ENCODE measurements at places on chromosomes 2 and 18.

DNA sequence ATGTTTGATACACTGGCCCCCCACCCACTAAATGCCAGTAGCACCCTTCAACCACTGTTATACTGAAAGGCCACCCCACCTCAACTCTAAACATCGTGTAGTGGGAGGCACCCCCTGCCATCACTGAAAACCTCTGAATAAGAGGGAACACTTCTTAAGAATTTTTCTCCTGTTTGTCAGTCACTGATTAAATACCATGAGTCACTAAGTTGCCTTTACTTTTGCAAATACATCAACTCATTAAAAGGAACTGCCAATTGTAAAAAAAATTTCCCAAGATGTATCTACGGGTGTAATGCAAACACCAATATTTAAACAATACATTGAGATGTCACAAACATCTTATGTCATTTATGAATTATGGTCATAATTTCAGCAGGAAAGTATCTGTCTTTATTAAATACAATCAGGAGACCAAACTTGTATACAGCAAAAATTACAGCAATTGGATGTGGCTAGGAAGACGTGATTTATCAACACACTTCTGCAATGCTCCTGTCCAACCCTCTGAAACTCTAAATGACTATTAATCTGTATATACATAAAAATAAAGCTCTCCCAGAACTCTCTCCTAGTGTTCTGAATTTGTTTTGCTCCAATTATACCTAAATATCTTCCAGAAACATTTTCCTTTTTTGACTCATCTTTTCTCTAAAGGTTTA lies 144.1 kb upstream of the STK17B start:
- no peak overlapping the region for H3K4me3 ChIP-seq
- DNase-seq, result no peak
- H3K27ac ChIP-seq, result peak overlapping the region; percentile 12
- H3K27me3 ChIP-seq, result no peaks in the 10 kb centered on the region
- no peaks in the 10 kb centered on the region for H3K36me3 ChIP-seq
- H3K4me1 ChIP-seq, result peaks cover 23% of the 10 kb centered on the region

GRCh38 chr18:9520666-9521065 lies 45.4 kb downstream of the RALBP1 start:
- no peak overlapping the region for H3K4me3 ChIP-seq
- no peak overlapping the region for H3K27ac ChIP-seq
- no peaks in the 10 kb centered on the region for H3K27me3 ChIP-seq
- peaks cover 6% of the 10 kb centered on the region for H3K36me3 ChIP-seq
- no peak for DNase-seq

- H3K36me3 ChIP-seq, result peaks cover 30% of the 10 kb centered on the region
- peak; percentile 82 for DNase-seq
- no peaks in the 10 kb centered on the region for H3K27me3 ChIP-seq
- H3K27ac ChIP-seq, result peak overlapping the region; percentile 99
Observed at GRCh38 chr2:112794131-112794733, 9.9 kb upstream of the IL1A start.

DNA sequence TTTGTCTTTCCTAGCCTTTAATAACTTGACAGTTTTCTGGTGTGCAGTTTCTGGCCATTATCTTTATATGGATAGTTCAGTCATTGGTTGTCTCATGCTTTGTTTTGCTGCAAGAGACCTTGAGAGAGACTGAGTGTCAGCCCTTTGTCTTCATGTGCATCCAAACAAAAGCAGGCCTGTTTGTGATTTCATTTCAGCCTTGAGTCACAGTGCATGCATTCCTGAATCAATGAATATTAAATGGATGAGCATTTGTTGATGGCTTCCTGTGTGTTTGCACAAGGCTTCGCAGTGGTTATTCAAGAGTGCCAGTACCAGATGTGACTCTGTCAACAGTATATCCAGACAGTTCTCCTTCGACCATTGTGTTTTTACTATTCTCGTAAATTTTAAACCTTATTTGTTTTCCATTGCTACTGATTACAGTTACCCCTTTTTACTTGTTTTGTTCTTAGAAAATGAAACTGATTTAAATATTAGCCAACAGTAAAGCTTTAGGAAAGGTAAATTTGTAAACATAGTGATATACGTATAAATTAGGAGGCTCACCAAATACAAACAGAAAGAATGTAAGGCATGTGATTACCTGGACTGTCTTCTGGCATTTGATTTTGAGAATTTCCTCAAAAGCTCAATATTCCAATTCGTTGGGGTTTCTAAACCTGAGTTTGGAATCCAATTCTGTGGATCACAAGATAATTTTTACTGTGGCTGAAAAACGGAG lies 319.8 kb downstream of the CTNNA2 start:
- no peaks in the 10 kb centered on the region for H3K27me3 ChIP-seq
- H3K27ac ChIP-seq, result no peak overlapping the region
- no peaks in the 10 kb centered on the region for H3K4me1 ChIP-seq
- no peak for DNase-seq
- H3K36me3 ChIP-seq, result no peaks in the 10 kb centered on the region

- H3K27me3 ChIP-seq, result peaks cover 44% of the 10 kb centered on the region
- H3K4me3 ChIP-seq, result no peak overlapping the region
- DNase-seq, result no peak
- H3K36me3 ChIP-seq, result no peaks in the 10 kb centered on the region
- no peak overlapping the region for H3K27ac ChIP-seq
- H3K4me1 ChIP-seq, result no peaks in the 10 kb centered on the region
Observed at GRCh38 chr18:38305961-38306360, 740.4 kb upstream of the CELF4 start.

- peak; percentile 34 for DNase-seq
- H3K4me1 ChIP-seq, result peaks cover 17% of the 10 kb centered on the region
- peaks cover 50% of the 10 kb centered on the region for H3K27me3 ChIP-seq
Observed at GRCh38 chr2:71882949-71883472, 264.7 kb downstream of the CYP26B1 start.

DNA sequence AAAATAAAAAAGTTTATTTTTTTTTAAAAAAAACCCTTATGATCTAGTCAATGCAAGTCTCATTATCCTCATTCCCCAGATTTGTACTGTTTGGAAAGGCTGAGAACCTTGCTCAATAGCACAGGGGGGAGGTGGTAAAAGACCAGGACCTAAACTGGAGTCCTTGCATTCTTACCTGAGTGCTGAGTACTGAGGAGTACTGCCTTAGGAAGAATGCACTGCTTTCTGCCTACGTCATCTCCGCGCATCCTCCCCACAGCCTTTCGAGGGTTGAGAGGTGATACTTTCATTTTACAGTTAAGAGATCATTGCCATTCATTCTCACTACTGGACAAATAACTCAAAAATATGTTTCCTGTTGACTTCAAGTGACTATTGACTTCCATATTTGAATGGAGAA lies 73.8 kb downstream of the MAP3K20 start:
- no peaks in the 10 kb centered on the region for H3K27me3 ChIP-seq
- no peaks in the 10 kb centered on the region for H3K36me3 ChIP-seq

DNA sequence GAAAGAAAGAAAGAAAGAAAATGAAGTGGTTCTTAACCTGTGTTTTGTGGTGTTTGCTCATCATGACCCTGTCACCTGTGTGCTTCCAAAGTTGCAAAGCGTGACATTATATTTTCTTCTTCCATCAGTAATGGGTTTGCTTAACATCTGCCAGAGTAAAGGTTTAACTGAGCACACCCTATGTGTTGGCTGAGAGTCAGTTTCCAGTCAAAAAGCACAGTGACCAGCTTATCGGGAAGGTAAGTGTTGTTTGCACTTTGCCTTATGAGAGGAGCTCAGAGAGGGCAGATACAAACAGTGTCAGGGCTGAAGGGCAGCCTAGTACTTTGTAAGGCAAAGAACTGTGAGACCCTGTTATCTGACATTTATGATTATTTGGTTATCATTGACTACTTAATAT lies 406.2 kb upstream of the CWC22 start:
- peaks cover 29% of the 10 kb centered on the region for H3K4me1 ChIP-seq
- DNase-seq, result peak; percentile 1
- H3K4me3 ChIP-seq, result no peak overlapping the region
